Stimulated activated CD4-positive, alpha-beta T cell treated with anti-CD3 and anti-CD28 coated beads, TNF-alpha, amount 100 ng/mL, for 4 hours (primary cell): ENCODE measurements at places on chromosomes 7 and 10.

GRCh38 chr7:93890464-93891068 lies at the start of gene TFPI2:
Gene TFPI2, minus strand, starts transcription at chr7:93890753. Its CDS starts 75 bp downstream, at chr7:93890678.
- DNase-seq, result no peak

GRCh38 chr10:4353059-4353655 lies 472.9 kb upstream of the AKR1E2 start:
- no peak for DNase-seq

DNA sequence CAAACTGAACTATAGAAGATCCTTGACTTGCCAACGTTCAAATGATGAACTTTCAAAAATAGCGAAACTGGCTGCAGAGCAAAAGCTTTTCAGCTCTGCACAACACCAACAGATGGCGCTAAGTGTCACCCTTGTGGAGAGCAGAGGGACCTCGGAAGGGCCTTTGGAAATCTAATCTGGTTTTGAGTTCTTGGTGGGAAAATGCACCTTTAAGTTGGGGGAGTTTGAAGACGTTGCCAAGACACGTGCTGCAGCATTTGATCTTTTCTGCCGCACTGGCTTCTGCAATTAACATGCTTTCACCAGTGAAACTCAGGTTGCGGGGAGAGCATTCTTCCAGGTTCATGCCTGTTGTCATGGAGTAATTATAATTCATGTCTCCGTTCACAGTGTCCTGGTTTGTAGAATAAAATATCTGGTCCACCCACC lies 26.3 kb upstream of the WDR11 start:
- no peak for DNase-seq

GRCh38 chr7:149216402-149216801 lies 21.1 kb downstream of the ZNF282 start:
- DNase-seq, result no peak

DNA sequence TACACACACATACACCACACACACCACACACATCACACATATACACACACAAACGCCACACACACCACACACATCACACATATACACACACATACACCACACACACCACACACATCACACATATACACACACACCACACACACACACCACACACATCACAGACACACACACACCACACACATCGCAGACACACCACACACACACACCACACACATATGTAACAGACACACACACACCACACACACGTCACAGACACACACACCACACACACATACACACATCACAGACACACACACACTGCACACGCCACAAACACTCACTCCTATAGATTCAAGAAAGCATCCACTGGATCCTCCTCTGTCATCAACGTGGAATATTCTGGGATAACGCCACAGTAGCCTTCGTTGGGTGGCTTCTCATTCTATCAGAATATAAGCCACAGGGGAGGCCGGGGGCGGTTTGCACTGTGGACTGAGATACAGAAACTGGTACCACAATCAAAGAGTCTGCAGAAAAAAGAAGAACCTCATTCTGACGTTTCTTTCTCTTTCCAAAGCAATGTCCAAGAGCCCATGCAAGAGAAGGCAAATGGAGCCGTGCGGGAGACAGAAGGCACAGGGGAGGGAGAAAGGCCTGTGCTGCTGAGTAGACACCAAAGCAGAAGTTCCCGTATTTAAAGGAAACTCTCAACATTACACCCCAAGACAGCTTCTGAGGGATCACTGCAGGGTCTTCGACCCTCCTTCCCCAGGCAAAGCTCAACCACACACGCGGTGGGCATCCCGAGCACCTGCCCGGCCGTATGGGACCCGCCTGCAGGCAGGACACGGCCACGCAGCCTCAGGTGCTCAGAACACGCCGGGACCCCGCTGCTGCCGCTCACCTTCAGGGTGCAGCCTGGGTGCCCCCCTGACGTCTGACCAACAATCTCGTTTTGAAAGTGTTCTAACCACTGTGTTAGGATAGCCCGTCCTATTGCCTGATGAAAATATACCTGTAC lies 321.2 kb downstream of the DNAJB6 start:
- no peak for DNase-seq

GRCh38 chr10:116654816-116655215 lies 34.1 kb downstream of the PNLIPRP2 start:
- no peak for DNase-seq
